H9 (cell line): ENCODE measurements at places on chromosomes 1 and 21. TPM values are rescaled to one million over a fixed set of nuclear protein-coding genes. Genes with fewer than 3 reads are reported as not detected.

Gene SPRR1A
- not detected in 2 replicates for total RNA-seq

Gene NPR1
- total RNA-seq: 8.6 and 8.9 TPM in 2 replicates

Gene ADAMTS5
- total RNA-seq: 0.90 and 0.99 TPM in 2 replicates

Gene ERVH48-1
- 234 and 238 TPM in 2 replicates for total RNA-seq

Gene OLFM3
- 0.26 and 0.29 TPM in 2 replicates for total RNA-seq

Gene CNTN2
- 0.42 and 0.88 TPM in 2 replicates for total RNA-seq

Gene SLFNL1
- 0.11 TPM in 1 of 2 replicates, not detected in the other for total RNA-seq
